Stimulated activated CD8-positive, alpha-beta memory T cell treated with anti-CD3 and anti-CD28 coated beads, Interleukin-15, amount 100 ng/mL, for 4 hours (primary cell): ENCODE measurements at places on chromosomes 3 and 15.

DNA sequence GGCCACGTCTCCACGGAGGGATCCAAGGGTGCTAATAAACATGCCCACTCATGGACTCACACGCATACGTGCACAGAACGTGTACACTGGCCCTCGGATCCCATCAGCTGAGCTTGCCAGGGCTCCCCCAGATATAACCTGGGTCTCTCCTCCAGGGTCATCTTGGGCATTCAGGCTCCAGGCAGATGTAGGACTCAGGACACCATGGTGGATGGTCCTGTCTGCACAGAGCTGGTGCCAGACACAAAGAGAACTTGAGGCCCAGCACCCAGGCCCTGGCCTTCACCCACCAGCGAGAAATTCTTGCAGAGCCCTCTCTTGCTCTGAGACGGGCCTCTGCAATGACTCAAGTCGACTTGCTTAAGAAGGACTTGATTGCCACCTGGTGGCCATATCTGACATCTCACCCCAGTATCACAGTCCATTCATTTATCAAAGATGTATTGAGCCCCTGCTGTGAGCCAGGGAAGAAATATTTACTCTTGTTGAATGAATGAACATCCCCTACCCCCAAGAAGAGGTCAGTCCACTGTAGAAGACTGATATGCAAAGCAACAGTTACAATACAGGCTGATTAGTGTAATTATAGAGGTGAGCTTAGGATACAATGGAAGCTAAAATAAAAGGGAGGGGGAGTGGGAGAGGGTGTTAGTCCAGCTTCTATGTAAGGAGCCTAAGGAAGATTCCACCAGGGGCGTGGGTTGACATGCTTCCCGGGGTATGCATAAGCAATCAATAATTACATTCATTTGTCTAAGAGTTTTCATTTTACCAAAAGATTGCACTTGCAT, 34.2 kb upstream of the VPS8 start:
- peak; percentile 50 for DNase-seq

GRCh38 chr15:65286704-65287519, at the start of gene PARP16:
TSS of gene PARP16 (minus strand) at chr15:65286883. CDS start at chr15:65286426, 457 bp downstream.
- peak; percentile 79 for DNase-seq

GRCh38 chr3:126300761-126301481, 56.3 kb downstream of the KLF15 start:
- DNase-seq: no peak

GRCh38 chr15:57345584-57345983, 30.7 kb upstream of the CGNL1 start:
- no peak for DNase-seq

DNA sequence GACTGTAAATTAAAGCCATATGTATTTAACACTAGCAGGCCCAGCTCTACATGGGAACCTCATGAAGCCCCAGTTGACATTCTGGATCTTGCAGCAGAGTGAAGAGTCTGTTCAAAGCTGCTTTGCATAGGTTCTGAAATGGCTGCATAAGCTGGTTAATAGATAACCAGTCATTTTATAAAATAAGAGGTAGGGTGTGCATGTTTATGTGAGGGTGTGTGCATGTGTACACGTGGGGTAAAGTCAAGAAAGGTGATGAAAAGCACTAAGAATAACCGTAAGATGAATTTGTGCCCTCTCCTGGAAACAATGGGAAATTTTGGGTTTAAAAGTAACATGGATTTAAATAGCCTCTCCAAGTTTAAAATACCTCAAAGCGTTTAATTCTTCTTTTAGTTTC, 33.0 kb downstream of the PAQR9 start:
- DNase-seq: no peak

- DNase-seq: no peak
Observed at GRCh38 chr3:10292505-10293419, at the start of gene GHRL. TSS of gene GHRL (minus strand) at chr3:10292947. CDS start at chr3:10290180, 2,767 bp downstream.

GRCh38 chr15:97301166-97301565, 659.3 kb upstream of the ARRDC4 start:
- DNase-seq: no peak

DNA sequence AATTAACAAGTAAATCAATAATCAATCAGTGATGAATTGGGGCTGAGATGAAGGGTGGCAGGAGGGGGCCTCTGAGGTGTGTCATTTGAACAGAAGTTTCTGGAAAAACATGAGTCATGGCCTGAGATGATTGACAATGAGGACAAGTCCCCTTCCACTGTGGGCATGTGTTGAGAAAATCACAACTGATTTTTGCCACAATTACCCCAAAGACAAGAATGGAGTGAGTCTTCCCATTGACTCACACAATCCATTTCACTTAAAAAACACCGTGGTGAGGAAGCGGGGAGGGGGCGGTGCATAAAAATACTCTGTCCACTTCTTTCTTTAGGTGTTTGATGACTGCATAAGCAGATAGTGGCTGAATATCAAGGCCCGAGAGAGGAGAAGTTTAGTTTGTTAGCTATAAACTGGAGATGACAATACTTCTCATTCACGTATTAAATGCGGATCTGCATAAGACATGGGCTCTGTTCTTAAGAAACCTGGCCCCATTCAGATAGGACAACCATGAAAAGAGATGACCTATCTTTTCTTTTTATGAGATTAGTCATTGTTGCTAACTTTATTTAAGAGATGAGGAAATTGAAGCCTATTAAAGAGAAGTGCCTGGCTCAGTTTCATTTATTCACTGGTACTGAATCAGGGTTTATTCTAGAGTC, 34.7 kb downstream of the SHC4 start:
- no peak for DNase-seq

- no peak for DNase-seq
Observed at GRCh38 chr3:97863031-97863430, 41.2 kb downstream of the CRYBG3 start.

DNA sequence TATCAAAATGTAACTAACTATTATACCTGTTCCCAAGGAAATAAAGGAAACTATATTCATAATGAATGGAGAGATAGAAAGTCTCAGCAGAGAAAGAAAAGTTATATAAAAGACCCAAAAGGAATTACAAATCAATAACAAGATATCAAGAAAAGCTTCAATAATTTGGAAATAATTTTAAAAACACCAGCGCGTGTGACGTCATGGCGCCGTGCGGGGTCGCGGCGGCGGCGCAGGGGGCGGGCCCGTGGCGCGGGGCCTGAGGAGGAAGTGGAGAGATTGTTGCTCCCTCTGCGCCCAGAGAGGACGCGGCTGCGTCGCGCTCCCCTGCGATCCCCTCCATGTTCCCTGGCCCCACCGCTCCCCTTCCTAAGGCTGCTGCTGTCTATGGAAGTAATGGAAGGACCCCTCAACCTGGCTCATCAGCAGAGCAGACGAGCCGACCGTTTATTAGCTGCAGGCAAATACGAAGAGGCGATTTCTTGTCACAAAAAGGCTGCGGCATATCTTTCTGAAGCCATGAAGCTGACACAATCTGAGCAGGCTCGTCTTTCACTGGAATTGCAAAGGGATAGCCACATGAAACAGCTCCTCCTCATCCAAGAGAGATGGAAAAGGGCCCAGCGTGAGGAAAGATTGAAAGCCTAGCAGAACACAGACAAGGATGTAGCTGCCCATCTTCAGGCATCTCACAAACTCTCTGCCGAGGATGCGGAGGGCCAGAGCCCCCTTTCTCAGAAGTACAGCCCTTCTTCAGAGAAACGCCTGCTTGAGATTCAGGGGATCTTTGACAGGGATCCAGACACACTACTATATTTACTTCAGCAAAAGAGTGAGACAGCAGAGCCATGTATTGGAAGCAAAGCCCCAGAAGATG, 4.1 kb downstream of the XCR1 start:
- DNase-seq: no peak

DNA sequence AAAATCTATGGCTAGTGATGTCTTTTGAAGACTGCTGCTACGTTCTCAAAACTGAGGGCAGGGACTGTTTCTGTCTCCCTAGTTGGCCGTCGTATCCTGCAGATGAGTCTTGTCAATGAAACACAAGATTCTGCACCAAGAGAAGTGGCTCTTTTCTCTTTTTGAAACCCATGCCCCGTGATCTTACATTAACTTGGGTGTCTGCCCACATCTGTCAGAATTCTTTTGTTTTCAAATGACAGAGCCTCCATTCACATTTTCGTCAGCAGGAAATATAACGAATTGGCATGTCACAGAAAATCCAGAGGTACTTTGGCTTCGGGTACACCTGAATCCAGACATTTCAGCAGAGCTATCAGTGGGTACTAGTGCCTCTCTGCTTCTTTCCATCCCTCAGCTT, 331.3 kb upstream of the PROK2 start:
- DNase-seq: no peak

- DNase-seq: no peak
Observed at GRCh38 chr3:149640976-149641728, 16.7 kb downstream of the WWTR1 start.

DNA sequence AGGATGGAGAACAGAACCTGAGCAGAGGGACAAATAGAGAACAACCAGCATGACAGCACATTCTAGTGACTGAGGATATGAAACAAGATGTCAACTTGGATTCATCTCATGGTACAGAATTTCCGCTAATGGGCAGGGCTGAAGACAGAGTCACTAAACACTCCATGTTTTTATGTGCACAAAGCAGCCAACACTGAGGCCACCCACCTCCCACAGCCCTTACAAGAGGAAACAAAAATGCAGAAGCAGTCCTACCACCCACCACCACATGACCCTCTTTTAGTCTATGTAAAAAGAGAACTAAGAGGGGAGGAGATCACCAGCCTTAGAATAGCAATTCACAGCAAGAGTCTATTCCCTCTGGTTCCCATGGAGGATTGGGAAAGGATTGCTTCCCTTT, 131.4 kb upstream of the UBE2E2 start:
- DNase-seq: no peak
